ENCODE measurements at places on chromosomes 3 and 15.

DNA sequence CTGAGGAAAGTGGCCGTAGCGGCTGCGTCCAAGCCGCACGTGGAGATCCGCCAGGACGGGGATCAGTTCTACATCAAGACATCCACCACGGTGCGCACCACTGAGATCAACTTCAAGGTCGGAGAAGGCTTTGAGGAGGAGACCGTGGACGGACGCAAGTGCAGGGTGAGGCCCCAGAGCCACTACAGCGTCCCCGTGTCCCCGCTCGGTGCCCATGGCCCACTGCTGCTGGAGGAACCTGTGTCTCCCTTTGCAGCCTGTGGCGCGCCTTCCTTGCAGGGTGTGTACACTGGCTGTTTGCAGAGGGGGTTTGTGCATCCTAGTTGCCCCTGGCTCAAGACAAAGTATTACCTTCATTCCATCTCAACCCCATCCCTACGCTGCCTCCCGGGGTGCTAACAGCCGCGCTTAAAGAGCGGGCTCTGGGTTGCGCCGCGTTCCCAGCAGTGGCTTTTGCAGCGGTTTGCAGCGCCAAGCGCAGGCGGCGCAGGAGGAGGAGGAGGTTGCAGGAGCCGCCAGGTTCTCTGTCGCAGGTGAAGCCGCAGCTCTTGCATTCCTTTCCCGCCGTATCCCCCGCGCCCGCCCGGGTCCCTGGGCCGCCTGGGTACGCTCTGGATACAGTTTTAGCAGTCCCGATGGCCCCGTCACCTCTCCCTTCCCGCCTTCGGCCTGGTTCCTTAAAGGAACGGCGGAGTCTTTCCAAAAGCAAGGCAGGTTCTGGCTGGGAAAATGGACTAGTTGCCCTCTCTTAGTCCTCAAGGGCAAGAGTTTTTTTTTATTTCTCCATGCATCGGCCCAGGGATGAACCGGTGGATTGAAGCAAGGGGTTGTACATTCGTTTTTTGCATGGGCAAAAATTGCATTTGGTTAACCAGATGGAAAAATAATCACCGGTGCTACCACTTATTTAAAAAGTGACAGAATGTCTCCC, 1.2 kb downstream of the CRABP1 start:
- no peaks in the 10 kb centered on the region for H3K36me3 ChIP-seq
- H3K27me3 ChIP-seq: peaks cover 32% of the 10 kb centered on the region
- H3K27ac ChIP-seq: no peak overlapping the region
- no peak overlapping the region for H3K4me3 ChIP-seq
- H3K4me1 ChIP-seq: no peaks in the 10 kb centered on the region

DNA sequence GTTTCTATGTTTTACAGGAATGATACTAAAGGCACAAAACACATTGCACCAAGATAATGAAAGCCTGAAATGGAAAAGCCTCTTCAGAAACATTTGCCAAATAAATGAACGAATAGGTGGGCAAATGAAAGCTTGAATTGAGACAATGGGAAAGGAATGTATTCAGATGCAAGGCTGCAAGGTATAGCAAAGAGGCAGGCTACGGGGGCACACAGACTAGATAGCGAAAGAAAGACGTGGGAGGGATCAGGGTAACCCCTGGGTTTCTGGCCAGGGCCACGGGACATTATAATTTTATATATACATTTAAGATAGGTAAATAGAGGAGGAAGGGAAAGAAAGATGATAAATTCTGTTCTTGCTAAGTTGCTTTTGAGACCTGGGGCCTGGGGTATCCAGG, 95.9 kb upstream of the NLGN1 start:
- H3K27me3 ChIP-seq: no peaks in the 10 kb centered on the region
- no peaks in the 10 kb centered on the region for H3K4me1 ChIP-seq
- no peak for DNase-seq
- H3K27ac ChIP-seq: no peak overlapping the region

GRCh38 chr3:55292360-55292759, 194.7 kb downstream of the WNT5A start:
- no peaks in the 10 kb centered on the region for H3K36me3 ChIP-seq
- H3K4me1 ChIP-seq: no peaks in the 10 kb centered on the region
- no peak for DNase-seq
- no peaks in the 10 kb centered on the region for H3K27me3 ChIP-seq
- H3K4me3 ChIP-seq: no peak overlapping the region

DNA sequence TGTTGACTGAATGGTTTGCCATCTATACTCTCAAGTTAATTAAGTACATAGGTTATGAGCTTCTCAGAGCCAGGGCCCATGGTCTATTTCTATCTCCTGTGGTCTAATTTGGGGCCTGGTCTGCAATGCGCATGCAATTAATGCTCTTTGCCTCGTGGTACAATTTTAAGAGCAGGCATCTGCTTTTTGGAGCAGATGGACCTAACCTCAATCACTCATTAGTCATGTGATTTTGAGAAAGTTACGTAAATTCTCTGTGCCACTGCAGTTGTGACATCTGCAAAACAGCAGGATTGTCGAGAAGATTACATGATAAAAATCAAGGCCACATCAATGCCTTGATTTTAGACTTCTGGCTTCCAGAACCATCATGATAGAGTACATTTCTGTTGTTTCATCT, 543.7 kb upstream of the ADAMTS9 start:
- H3K27ac ChIP-seq: no peak overlapping the region
- H3K27me3 ChIP-seq: no peaks in the 10 kb centered on the region
- H3K36me3 ChIP-seq: no peaks in the 10 kb centered on the region
- no peaks in the 10 kb centered on the region for H3K4me1 ChIP-seq
- no peak overlapping the region for H3K4me3 ChIP-seq
- DNase-seq: no peak

- H3K4me3 ChIP-seq: no peak overlapping the region
- H3K27ac ChIP-seq: no peak overlapping the region
- no peaks in the 10 kb centered on the region for H3K4me1 ChIP-seq
These were observed 11.8 kb upstream of the UCN2 start for GRCh38 chr3:48575366-48575765.

- no peak overlapping the region for H3K27ac ChIP-seq
- no peaks in the 10 kb centered on the region for H3K36me3 ChIP-seq
- no peak for DNase-seq
These were observed 107.8 kb upstream of the CNTN3 start for GRCh38 chr3:74722211-74722610.

- no peak overlapping the region for H3K4me3 ChIP-seq
- DNase-seq: peak; percentile 14
- peaks cover 3% of the 10 kb centered on the region for H3K36me3 ChIP-seq
- no peaks in the 10 kb centered on the region for H3K4me1 ChIP-seq
- no peaks in the 10 kb centered on the region for H3K27me3 ChIP-seq
- no peak overlapping the region for H3K27ac ChIP-seq
These were observed 17.8 kb upstream of the ERICH6 start for GRCh38 chr3:150721285-150722130.

DNA sequence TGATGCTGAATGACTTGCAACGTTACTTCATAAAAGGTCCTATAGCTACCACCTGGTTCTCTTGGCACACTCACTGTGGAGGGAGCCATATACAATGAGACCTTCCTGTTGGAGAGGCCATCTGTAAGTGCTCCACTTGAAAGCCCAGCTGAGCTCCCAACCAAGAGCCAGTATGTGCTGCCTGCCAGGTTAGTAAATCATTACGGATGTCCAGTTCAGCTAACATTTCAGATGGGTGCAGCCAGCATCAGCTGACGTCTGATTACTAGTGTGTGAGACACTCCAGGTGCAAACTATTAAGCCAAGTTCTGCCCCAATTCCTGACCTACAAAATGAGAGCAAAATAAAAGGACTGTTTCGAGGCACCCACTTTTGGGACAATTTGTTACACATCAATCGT, 274.4 kb upstream of the ROBO2 start:
- no peaks in the 10 kb centered on the region for H3K36me3 ChIP-seq
- no peaks in the 10 kb centered on the region for H3K27me3 ChIP-seq
- no peak for DNase-seq
- no peak overlapping the region for H3K4me3 ChIP-seq
- no peaks in the 10 kb centered on the region for H3K4me1 ChIP-seq
- no peak overlapping the region for H3K27ac ChIP-seq

GRCh38 chr3:120846073-120846472, 61.9 kb upstream of the STXBP5L start:
- DNase-seq: no peak
- H3K36me3 ChIP-seq: no peaks in the 10 kb centered on the region
- H3K27me3 ChIP-seq: peaks cover 13% of the 10 kb centered on the region

DNA sequence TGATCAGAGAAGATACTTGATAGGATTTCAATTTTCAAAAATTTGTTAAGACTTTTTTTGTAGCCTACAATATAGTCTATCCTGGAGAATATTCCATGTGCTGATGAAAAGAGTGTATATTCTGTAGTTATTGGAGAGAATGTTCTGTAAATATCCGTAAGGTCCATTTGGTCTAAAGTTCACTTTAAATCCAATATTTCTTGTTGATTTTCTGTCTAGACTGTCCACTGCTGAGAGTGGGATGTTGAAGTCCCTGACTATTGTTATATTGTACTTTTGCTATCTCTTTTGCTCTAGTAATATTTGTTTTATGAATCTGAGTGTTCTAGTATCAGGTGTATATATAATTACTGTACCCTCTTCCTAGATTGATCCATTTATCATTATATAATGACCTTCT, 406.2 kb upstream of the CNTN4 start:
- H3K4me1 ChIP-seq: no peaks in the 10 kb centered on the region
- no peaks in the 10 kb centered on the region for H3K27me3 ChIP-seq
- no peak overlapping the region for H3K27ac ChIP-seq
- no peak overlapping the region for H3K4me3 ChIP-seq
- DNase-seq: no peak

GRCh38 chr15:36005542-36005941, 459.6 kb upstream of the DPH6 start:
- H3K27me3 ChIP-seq: no peaks in the 10 kb centered on the region
- no peak overlapping the region for H3K4me3 ChIP-seq
- H3K27ac ChIP-seq: no peak overlapping the region
- no peaks in the 10 kb centered on the region for H3K4me1 ChIP-seq
- no peak for DNase-seq

DNA sequence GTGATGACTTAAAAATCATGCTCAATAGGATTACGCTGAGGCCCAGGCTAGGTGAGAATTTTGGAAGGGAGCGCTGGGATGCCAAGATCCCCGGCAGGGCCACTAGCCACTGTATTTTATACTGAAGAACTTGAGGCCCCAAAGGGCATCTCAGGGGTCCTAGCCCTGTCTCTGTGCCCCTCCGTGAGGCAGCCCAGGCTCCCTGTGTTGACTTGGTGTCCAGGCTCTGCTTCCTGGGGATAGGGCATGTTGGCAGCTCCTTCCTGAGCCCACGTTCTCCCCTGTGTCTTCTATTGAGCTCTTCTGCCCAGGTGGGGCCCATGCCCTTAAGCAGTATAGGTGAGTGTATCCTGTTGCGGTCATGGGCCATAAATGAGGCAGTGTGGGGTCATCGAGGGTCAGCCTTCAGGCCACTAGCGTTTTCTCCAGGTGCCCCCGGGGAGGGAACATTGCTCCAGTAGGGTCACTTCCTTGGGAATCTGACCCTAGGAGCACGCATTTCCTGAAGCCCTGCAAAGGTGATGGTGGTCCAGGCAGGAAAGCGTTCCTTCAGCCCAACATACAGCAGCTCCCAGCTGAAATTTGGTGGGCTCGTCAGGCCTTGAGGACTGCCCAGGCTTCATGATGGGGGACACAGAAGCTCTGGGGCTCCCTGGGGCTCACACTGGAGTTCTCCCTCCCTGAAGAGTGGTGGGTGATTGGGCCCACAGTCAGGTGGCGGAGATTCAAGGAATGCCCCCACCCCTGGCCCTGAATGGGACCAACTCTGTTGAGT, 189.4 kb downstream of the UBE3A start:
- no peaks in the 10 kb centered on the region for H3K4me1 ChIP-seq
- H3K27ac ChIP-seq: no peak overlapping the region
- H3K4me3 ChIP-seq: no peak overlapping the region
- peaks cover 3% of the 10 kb centered on the region for H3K36me3 ChIP-seq
- no peak for DNase-seq

GRCh38 chr3:63751459-63751858, 67.6 kb upstream of the C3orf49 start:
- H3K4me1 ChIP-seq: no peaks in the 10 kb centered on the region
- H3K4me3 ChIP-seq: no peak overlapping the region
- DNase-seq: no peak
- H3K27ac ChIP-seq: no peak overlapping the region
- H3K27me3 ChIP-seq: no peaks in the 10 kb centered on the region

- H3K4me3 ChIP-seq: no peak overlapping the region
- peaks cover 17% of the 10 kb centered on the region for H3K4me1 ChIP-seq
- H3K27ac ChIP-seq: peak overlapping the region; percentile 38
- DNase-seq: no peak
These were observed 16.9 kb upstream of the CORO2B start for GRCh38 chr15:68561901-68562300.

DNA sequence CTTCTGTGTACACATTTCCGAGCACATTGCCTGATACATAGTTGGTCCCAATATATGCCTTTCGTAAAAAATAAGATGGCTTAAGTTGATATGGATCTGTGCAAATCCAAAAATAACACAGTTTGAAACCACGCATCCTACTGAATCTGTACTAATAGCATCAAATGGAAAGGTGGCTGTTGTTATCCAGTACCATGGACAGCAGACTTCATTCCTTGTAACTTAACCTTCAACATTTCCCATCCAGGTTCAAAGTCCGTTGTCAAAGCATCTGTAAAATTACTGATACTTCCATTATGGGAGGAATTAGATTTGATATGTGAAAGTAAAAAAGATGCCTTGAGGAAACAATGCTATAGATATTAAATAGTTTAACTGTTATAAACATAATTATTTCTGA, 65.5 kb upstream of the C3orf49 start:
- H3K27ac ChIP-seq: no peak overlapping the region
- no peaks in the 10 kb centered on the region for H3K36me3 ChIP-seq
- no peaks in the 10 kb centered on the region for H3K27me3 ChIP-seq
- no peak for DNase-seq

- H3K27me3 ChIP-seq: no peaks in the 10 kb centered on the region
- H3K4me1 ChIP-seq: peaks cover 5% of the 10 kb centered on the region
- no peaks in the 10 kb centered on the region for H3K36me3 ChIP-seq
- H3K27ac ChIP-seq: no peak overlapping the region
These were observed 93.0 kb downstream of the HHLA2 start for GRCh38 chr3:108389372-108389771.

DNA sequence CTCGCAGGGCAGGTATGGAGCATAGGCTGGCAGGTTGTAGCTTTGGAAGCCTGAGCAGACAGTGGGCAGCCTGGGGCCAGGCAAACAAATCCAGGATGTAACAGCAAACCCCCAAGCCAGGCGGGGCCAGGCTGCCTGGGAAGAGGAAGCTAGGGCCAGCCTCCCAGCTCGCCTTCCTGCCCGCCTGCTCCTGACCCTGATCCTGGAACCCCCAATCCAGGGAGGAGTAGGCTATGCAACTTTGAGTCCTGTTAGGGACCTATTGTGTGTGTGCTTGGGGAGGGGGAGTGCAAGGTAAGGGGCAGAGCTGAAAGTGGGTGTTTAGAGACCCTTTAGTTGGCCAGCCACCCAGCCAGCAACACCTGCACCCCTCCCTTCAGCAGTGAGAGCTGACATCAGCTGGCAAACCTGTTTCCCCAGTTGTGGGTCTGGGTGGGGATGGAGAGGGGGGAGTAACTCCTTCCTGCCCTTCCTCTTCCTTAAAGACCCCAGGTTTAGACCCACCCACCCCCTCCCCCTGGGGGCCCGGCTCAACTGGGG, 2.5 kb downstream of the NBEAL2 start:
- peak overlapping the region; percentile 88 for H3K4me3 ChIP-seq
- DNase-seq: no peak
- H3K27me3 ChIP-seq: no peaks in the 10 kb centered on the region
- peaks cover 11% of the 10 kb centered on the region for H3K36me3 ChIP-seq
- peaks cover 62% of the 10 kb centered on the region for H3K4me1 ChIP-seq
